ENCODE measurements at places on chromosomes 16 and 17.

DNA sequence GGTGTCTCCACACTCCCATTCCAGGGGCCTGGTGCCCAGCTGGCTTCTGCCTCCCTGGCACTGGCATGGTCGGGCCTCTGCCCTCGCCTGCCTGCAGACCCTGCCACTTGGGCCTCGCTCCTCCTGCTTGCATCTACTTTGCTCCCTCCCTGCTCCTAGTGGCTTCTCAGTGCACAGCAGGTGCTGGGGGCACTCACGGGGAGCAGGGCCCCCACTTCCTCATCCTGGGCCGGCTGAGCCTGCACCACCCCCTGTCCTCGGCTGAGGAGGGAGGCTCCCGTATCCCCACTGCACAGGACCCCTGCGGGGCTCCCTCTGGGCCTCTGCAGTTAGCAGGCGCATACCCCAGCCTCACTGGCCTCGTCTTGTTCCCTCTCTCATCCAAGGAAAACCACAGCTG is 35.2 kb downstream of the CIBAR2 start:
- no peak for DNase-seq

DNA sequence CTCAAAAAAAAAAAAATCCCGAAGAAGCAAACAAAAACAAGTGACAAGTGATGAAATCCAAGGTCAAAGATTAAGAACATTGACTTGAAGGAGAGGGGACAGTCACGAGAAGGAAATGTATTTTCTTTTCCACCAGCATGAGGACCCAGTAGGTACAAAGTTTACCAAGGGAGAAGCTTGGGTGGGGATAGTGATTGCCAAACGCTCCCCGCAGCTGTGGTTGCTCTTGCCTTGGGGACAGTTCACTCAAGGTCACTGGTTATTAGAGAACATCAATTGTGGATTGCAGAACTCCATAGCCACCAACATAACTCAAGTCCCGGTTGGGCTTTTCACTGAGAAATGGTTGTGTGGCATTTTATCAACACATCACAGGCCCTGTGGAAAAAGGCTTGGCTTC is 27.0 kb downstream of the RSL1D1 start:
- no peak for DNase-seq

DNA sequence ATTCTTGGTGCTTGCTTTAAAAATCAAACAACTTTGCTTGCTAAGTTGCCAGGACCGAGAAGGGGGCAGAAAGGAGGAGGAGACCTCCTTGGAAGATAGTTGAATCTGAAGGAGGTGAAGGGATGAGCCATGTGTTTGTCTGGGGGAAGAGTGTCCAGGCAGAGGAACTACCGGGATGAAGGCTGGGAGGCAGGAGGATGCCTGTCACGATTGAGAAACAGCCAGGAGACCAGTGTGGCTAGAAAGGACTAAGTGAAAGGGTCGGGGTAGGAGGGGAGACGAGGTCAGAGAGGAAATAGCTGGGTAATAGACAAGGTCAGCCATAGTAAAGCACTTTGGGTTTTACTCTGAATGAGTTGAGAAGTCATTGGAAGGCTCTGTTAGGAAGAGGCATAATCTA is 38.9 kb upstream of the CSNK2A2 start:
- no peak for DNase-seq

- no peak for DNase-seq
These were observed 64.3 kb downstream of the PRMT7 start for GRCh38 chr16:68374961-68375660.

DNA sequence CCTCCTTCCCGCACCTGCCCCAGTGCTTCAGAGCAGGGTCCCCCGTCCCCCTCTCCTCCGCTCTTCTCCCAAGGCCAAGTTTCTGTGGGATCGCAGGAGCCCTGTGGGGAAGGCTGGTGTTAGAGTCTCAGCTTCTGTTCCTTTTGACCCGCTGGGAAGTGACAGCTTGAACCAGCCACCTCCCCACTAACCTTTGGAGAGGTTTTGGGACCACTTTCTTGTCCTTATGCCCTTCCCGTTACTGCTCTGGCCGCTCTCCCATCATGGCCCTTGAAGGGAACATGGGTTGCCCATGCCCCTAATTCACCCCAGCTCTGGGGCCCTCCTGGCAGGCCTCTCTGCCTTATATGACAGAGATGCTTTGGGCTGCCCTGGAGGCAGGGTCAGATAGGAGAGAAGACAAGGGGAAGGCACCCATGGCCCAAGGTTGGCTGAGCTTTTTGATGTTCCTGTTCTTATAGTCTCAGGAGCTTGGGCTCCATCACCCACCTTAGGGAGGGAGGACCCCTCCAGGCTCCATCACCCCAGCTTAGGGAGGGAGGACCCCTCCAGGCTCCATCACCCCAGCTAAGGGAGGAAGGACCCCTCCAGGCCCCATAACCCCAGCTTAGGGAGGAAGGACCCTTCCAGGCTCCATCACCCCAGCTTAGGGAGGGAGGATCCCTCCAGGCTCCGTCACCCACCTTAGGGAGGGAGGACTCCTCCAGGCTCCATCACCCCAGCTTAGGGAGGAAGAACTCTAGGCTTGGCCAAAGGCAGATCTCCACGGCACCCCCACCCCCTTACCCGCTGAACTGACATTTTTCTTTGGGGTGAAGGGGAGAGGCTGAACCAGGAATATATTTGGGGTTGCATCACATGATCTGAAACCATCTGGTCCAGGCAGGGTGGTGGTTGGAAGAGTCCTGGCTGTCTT is 45.0 kb downstream of the NT5M start:
- DNase-seq = no peak

GRCh38 chr17:52383493-52384100 is 225.1 kb upstream of the CA10 start:
- peak; percentile 33 for DNase-seq

GRCh38 chr16:74078511-74079231 is 217.9 kb upstream of the PSMD7 start:
- DNase-seq = no peak

GRCh38 chr16:87094556-87094865 is 222.7 kb downstream of the C16orf95 start:
- DNase-seq = no peak

DNA sequence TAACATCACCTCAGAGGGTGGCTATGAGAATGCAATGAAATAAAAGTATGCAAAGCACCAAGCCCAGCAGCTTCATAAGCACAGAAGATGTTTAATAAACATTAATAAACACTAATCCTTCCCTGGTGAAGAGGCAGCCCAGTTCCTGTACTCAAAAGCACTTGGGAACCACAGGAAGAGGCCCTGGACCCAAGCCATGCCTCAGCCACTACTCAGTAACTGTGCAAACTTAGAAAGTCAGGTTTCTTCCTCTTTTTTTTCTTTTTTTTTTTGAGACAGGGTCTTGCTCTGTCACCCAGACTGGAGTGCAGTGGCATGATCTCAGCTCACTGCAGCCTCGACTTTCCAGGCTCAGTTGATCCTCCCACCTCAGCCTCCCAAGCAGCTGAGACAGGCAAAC is 5.3 kb downstream of the ARHGAP17 start:
- no peak for DNase-seq

GRCh38 chr16:81216114-81216513 is 22.4 kb upstream of the BCO1 start:
- no peak for DNase-seq

- DNase-seq = no peak
These were observed 27.3 kb upstream of the UBE2G1 start for GRCh38 chr17:4393806-4394205.

DNA sequence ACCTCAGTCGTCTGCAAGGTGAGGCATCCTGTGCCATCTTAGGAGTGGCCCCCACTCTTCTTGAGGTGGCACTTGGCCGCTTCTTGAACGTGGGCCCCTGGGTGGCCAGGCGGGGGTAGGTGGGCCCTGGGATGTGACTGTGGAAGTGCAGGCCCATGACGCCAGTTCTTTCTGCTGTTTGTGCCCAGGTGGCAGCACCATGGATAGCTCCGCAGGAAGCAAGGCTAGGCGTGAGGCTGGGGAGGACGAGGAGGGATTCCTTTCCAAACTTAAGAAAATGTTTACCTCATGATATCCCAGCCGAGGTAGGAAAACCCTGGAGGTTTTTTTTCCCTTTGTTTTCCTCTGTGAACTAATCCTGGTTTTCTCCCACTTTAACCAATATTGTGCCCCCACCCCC is 19.8 kb downstream of the NMRAL1 start:
- DNase-seq = no peak

GRCh38 chr17:15436473-15437302 is 30.7 kb downstream of the CDRT4 start:
- no peak for DNase-seq

GRCh38 chr17:37742762-37743611 is 1.9 kb downstream of the HNF1B start:
- peak; percentile 34 for DNase-seq

- DNase-seq = no peak
These were observed 12.1 kb downstream of the METRNL start for GRCh38 chr17:83091257-83092141.

DNA sequence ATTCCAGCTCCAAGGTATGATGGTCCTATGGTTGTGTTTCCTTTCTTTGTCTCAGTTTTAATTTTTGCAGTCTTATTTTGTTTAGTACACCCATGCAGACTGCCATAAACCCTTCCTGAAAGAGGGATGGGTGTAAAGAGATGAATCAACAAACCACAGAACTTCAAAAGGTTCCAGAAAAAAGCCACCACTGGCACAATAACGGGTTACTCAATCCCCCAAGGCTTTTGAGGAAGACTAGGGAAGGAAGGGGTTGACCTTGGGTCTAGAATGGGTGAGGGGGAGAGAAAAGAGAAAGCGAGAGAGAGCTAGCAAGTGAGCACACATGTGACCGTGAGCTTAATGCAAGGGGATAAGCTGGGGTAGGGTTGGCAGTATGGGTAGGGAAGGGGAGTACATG is 168.1 kb downstream of the XYLT1 start:
- no peak for DNase-seq

- no peak for DNase-seq
These were observed 56.6 kb downstream of the TENT4B start for GRCh38 chr16:50209546-50210265.

GRCh38 chr16:79099716-79100115 is 500.8 kb downstream of the MAF start:
- no peak for DNase-seq

DNA sequence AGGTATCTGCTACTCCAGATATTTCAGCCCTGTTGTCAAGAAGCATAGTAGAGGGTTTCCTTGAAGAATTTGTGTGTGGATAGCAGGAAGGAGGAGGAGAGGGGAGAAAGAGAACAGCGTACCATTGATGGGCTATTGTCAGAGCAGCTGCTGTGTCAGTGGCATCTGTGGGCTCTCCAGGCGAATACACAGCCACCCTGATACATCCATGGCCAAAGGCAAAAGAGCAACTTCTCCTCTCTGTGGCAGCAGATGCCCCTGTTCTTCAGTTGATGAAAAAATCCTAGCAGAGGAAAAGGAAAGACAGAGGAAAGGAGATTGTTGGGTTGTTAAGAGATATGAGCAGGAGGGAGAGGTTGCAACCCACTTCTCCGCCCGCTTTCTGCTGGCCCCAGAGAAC is 12.2 kb upstream of the KCNJ2 start:
- DNase-seq = no peak

- no peak for DNase-seq
These were observed 64.2 kb downstream of the CREBBP start for GRCh38 chr16:3816326-3816725.

GRCh38 chr16:64870859-64871258 is 251.0 kb downstream of the CDH11 start:
- DNase-seq = no peak

DNA sequence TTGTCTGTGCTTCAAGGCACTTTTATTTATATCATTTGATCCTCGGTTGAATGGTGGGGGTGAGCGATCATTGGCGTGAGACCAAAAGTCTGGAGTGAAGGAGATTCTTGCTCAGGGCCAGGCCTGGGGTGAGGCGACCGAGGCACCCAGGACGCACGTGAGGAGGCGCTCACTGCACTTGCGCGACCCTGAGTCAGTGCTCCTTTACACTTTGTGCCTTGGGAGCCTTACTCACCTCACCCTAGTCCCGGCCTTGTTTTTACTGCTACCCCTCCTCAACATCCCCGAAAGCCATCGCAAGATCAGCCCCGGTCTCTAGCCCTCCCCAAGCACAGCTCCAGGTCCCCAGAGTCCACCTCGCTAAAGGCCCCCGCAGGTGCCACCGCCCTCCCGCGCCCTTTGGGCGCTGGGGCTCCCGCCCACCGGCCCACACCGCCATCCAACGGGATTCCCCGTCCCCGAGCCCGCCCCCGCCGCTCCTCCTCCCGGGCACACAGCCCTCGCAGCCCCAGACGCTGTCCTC is 496 bp downstream of the EZH1 start:
- DNase-seq = no peak

DNA sequence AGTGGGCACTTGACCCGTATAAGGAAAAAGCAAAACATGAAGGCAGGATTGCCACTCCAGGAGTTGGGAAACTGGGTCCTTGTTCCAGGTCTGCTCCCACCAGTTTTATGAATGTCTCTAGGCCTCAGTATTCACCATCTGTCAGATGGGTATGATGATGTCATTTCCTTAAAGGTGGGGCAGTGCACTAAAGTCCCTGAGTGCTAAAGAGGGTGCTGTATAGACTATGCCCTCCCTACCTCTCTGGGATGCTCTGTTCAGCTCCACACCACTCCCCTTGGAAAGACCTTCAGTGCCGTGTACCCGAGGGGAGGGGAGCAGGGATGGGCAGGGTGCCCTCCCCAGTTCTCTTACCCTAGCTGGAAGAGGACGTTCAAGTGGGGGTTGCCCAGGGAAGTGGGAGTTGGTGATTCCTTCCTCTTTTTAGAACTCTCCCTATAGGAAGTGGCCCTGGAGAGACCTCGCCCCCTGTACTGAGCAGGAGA is 2.2 kb downstream of the LASP1 start:
- DNase-seq = no peak

- DNase-seq = no peak
These were observed 20.2 kb downstream of the MBTPS1 start for GRCh38 chr16:84096447-84097005.

DNA sequence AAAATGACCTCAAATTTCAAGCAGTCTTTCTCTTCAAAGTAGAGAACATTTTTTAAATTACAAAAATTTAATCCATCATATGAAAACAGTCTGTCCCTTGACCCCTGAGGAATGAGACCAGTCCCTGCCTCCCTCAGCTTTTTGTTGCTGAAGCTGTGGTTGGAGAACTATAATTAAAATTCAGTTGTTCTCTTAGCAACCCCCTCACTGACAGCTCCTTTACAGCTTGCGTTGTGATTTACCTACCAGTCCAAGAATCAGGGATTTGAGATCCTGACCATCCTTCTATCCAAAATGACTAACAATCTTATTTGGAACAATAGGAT is 29.8 kb downstream of the LYRM1 start:
- no peak for DNase-seq

DNA sequence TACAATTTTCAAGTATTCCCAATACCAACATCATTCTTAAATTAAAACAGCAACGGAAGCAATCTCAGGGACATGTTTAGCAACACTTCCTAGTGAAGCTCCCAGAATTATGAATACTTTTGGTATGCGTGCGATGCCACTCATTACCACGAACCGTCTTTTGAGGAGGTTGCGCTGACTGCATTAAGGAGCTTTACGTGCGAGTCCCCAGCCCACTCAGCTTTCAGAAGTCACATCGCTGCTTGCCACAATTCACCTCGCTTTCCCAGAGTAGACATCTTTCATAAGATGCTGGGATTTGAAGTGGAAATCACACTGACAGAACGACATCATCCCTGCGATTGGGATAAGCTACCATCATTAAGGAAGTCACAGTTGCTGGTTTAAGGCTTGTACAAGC is 441.6 kb upstream of the HSBP1 start:
- DNase-seq = no peak

- DNase-seq = no peak
These were observed 52.1 kb upstream of the SMIM36 start for GRCh38 chr17:55563363-55563762.

GRCh38 chr17:44033861-44034408 is 19.2 kb upstream of the TMEM101 start:
- DNase-seq = no peak

- DNase-seq = no peak
These were observed 29.0 kb downstream of the RBBP6 start for GRCh38 chr16:24568392-24568791.

GRCh38 chr17:82412535-82413520 is 5.3 kb upstream of the HEXD start:
- no peak for DNase-seq

Measured in progenitor cell of endocrine pancreas (in vitro differentiated cells).